ENCODE measurements at places on chromosomes 6 and 20.

DNA sequence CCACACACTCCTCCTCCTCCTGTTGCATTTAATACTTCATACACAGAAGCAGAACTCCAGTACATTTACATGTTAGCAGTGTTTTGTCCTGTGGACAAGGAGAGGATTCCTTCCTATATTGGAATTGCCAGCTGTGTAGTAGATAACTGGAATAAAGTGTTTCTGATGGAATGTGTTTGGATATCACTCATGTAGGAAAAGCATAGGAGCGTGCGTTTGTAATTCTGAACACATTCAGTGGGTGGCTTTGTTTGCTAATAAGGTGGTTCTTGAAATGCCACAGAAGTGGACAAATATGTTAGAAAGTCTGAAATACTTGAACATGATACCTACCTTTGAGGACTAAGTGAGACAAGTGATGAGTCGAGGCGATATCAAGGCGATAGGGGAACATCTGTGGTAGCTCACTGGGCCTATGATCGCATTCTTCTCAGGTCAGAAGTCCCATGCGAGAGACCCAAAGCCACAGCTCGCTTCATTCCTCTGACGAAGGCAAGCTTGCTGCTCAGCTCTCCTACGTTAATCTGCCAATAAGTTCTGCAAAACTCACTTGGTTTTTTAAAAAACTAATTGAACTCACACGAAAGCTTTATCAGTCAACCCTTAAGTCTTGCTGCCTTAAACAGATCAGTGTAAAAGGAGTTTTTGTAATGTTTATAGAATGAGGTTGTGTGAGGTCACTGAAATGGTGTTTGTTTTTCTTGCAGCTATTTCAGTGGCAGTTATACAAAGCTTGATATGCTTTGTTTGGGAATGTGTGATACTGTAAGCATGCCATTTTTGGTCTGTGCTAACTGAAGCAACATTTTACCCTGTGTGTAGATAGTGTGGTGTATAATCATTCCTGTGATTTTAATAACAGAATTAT is 159.9 kb downstream of the SOX4 start:
- no peak for DNase-seq

- no peak for DNase-seq
Measured at GRCh38 chr6:160799801-160800506, 97.9 kb downstream of the PLG start.

GRCh38 chr6:54716877-54717276 is 129.7 kb upstream of the FAM83B start:
- no peak for DNase-seq

- no peak for DNase-seq
Measured at GRCh38 chr6:150883521-150883920, 18.0 kb downstream of the MTHFD1L start.

DNA sequence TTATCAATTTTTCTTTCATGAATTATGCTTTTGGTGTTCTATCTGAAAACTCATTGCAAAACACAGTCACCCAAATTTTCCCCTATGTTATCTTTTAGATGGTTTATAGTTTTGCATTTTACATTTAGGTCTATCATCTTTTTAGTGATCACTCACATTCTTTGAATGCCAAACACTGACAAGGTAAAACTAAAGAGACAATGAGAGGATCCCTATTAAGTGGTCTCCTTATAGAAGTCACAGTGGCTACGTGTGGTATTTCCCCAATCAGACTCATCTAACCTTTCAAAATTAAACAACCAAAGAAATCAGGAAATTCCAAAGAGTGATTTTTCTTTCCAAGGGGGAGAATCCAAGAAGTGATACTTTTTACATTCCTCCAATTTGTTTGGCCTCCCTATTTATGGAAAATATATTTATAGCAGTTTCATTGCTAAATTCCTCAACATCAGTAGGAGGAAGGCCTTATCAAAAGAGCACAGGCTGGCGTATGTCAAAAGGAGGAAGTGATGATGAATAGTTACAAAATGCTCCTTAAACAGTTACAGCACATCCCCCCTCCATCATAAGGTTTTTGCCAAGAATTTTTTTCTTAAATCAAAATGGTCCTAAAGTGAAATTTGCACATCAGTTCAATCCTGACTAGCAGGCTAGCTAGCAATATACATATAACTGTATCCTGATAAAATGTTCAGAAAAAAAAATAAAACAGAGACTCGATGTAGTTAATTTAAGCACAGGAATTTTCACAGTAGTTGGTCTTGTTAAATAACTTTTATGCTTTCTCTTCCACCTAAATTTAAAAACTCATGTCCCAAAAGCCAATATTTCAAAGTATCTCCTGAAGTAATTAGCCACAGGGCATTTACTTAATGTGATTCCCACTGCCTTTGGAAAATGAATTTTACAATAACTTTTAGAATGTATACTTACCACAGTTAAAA is 76.2 kb upstream of the IPCEF1 start:
- DNase-seq: no peak

DNA sequence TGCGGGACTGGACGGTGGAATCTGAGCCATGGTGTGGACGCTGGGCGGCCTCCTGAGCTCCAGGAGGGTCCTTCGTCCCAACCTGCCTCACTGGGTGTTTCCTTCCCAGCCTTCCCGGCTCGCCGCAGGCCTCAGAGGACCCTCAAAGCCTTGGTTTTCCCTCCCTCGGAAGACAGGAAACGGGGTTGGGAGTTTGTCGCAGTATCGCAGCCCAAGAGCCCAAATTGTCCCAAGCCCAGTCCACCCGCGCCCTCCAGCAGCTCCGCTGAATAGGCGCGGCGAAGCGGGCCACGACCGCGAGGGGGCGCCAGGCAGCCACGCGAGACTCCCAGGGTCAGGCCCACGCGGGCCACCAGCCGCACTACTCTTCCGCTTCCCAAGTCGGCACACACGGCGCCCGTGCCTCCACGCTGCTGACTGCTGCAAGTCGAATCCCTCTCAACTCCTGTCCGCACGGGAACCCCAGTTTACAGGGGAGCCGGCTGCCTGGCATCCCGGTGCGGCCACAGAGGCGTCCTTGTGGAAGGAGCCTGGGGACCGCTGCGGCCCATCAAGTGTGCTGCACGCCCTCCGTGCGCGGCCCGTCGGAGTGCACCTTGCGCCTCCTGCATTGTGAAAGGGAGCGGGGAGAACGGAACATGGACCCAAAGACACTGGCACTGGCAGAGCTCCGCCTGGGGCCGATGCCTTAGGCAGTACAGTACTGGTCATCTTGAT is 40.4 kb upstream of the HMGA1 start:
- peak; percentile 84 for DNase-seq

GRCh38 chr20:30593572-30593971 is 663.9 kb upstream of the DEFB115 start:
- DNase-seq: no peak

GRCh38 chr6:125781314-125781868 is 9.4 kb upstream of the NCOA7 start:
- DNase-seq: no peak

DNA sequence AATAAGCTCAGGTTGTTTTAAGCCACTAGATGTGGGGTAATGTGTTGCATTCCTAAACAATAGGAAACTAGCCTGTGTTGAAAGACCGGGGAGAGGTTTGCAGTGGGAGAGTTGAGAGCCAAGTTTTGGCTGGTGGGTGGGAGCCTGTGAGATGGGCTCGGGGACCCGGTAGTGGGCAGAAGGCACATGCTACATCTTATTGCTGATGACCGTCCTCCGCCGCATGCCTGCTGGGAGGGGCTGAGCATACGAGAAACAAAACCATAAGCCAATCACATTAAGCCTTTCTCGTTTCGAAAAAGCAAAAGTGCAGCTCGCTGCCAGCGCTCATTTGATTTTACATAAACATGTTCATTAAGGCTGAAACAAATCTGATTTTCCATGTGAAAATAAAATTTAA is 57.4 kb upstream of the MPC1 start:
- DNase-seq: no peak

DNA sequence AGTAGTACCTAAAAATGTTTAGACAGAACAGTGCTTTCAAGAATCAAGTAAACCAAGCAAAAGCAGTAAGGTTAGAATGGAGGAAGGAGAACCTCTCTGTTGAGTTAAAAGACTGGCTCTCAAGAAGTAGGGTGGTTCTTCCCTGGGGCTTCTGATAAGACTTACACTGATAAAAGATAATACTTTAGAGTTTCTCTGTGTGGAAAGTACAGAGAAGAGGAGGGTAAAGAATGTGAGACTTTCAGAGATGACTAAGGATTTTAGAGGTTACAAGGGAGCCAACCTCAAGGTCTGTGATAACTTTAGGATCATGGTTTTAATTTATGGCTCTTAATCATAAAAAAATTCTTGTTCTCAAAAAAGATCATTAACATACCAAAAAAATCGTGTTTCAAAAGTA is 30.9 kb upstream of the ALDH8A1 start:
- no peak for DNase-seq

GRCh38 chr6:1477432-1478090 is 88.2 kb downstream of the FOXF2 start:
- DNase-seq: no peak

- peak; percentile 75 for DNase-seq
Measured at GRCh38 chr6:36633915-36634314, 39.8 kb downstream of the SRSF3 start.

GRCh38 chr6:46642928-46643751 is 9.5 kb downstream of the CYP39A1 start:
- DNase-seq: no peak

- no peak for DNase-seq
Measured at GRCh38 chr6:152310371-152310954, 326.7 kb downstream of the SYNE1 start.

DNA sequence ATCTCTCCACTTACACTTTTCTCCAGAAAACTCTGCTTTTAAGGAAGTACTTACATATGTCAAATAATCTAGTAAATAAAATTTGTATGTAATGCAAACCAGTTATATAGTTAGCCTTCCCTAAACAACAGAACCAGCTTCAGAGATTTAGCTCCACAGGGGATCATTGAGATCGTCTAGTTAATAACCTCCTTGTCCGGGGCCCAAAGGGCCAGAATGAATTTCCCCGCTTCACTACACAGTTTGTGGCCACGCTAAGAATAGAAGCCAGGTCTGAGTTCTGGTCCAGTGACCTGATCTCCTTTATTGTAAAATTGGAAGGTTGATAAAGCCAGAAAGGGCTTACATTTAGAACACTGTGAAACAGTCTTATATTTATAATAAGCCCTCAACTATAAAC is 245.2 kb downstream of the TPBG start:
- no peak for DNase-seq

DNA sequence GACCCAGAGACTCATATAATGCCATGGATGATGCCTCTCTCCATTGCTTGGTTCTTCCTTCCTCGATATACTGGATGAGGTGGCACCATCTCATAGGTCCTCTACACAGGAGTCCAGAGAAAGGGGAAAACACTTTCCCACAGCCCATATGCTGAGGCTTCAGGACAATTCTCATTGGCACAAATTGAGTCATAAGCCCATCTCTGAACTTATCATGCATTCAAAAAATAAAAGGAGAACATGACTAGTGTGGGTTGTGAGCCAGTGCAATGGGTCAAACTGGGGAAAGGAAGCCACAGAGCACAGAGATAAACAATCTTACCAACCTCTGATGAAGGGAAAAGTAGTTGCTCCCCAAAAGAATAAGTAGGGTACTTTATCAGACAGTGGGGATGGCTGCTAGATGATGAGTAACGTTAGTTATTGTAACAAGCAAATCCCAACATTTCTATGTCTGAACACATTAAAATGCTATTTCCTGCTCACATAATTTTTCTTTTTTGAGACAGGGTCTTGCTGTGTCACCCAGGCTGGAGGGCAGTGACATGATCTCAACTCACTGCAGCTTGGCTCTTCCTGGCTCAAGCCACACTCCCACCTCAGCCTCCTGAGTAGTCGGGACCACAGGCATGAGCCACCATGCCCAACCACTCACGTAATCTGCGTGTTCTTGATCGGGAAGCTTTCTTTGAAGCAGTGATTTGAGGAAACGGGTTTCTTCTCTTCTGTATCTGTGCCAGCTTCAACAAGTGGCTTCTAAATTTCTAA is 27.0 kb downstream of the SOD2 start:
- no peak for DNase-seq

DNA sequence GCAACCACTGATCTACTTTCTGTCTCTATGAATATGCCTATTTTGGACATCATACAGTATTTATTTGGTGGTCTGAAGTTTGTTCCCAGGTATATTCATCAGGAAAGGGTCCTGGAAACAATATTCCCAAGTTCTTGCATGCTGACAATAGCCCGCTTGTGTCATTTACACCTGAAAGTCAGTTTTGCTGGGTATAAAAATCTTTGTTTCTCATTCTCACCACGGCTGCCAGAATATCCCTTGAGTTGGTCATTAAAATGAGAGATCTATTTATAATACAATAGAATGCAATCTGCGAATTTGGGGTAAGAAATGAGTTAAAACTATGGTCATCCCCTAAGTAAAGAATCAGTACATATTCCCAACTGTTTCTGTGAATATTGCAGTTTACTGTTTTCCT is 79.0 kb downstream of the MAN1A1 start:
- no peak for DNase-seq

DNA sequence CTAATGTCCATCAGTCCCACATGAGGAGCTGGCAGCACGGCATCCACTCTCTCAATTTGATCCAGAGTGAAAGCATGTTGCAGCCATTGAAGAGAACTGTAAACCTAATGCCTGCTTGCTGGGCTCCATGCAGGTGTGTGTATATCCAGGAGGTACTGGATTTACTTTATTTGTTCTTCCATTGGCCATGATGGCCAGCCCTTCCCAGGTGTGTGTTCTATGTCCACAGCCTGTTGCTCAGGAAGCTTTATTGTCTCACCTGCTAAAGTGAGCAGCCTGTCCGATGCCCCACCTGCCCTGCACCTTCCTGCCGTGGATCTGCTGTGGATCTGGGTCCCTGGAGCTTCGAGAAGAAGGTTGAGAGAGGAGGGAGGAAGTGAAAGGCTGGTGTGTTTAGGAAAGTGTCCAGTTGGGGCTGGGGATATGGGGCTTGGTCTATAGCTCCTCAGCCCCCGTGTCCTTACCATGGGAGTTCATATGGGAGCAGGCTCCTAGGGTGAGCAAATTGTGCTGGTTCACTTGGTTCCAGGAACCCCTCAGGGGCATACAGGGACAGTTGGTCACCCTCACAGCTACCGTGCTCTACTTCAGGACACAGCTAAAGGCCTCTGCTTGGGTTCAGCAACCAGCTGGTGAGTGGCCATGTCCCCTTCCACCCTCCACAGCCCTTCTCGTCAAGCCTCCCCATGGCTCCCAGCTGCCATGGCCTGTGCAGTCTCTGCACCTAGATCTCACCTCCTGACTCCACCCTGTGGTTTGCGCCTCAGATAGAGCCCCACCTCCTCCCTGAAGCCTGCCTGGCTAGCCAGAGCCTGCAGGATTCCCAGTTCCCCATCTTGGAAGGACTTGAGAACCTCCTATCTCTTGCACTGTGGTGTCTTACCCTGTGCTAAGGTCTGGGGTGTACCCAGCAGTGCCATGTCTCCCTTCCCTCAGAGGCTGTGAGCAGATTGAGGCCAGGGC is 12.7 kb downstream of the TREML2 start:
- no peak for DNase-seq

DNA sequence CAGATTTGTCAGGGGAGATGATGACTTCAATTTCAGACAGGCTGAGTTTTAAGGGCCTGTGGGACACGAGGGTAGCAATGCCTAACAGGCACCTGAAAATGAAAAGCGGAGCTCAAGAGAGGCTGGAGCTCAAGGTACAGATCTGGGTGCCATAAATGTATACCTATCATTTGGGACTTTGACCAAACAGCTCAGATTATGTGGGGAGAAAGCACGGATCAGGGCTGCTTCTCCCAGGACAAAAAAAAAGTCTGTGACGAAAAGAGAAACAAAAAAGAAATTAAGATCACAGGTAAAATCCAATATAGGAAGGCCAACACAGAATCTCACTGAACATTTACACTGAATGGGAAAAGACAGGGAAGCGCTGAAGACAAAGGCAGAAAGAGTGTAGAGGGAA is 1.9 kb downstream of the PRELID3B start:
- no peak for DNase-seq

Data from left hindlimb (tissue), 1 donor.